Umbilical cord (tissue), 2 donors: ENCODE measurements at places on chromosomes 6 and 20.

DNA sequence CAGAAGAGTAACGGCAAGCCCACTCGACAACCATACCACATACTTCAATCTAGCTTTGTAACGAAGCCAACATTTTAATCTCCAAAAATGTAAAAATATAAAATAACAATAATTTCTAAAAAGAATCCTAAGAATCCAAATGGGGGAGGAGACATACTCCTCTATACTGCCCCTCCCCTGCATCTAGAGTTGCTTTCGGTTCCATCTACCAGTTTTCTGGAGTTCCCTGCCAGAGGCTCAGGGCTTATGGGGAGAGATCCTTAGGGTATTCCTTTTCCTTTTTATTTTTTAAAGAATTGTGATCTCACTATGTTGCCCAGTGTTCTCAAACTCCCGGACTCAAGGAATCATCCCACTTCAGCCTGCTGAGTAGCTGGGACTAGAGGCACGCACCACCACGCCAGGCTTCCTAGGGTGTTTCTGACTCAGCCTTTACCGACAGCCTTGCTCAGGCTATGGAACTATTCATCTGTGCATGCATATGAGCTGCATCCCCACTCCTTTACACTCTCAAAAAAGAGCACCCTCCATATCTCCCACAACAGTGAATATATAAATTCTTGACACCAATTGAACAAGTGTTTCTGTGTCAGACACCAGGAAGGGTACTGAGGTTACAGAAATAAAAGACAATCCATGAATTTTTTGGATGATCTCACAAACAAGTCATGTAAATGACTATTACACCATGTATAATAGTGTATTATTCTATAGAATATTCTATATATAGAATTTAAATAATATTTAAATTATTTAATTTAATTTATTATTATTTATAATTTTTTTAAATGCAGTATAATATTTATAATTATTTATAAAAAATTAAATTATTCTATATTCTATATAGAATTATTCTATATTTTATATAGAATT is 40.7 kb upstream of the UBR2 start:
- DNase-seq = no peak

- DNase-seq = no peak
These were observed 57.0 kb upstream of the PREP start for GRCh38 chr6:105459864-105460263.

GRCh38 chr6:13397359-13398068 is 69.2 kb upstream of the TBC1D7 start:
- no peak for DNase-seq

GRCh38 chr20:62400021-62400420 is 7.1 kb downstream of the CABLES2 start:
- no peak for DNase-seq

- DNase-seq = no peak
These were observed 3.2 kb downstream of the LEMD2 start for GRCh38 chr6:33785778-33786177.

DNA sequence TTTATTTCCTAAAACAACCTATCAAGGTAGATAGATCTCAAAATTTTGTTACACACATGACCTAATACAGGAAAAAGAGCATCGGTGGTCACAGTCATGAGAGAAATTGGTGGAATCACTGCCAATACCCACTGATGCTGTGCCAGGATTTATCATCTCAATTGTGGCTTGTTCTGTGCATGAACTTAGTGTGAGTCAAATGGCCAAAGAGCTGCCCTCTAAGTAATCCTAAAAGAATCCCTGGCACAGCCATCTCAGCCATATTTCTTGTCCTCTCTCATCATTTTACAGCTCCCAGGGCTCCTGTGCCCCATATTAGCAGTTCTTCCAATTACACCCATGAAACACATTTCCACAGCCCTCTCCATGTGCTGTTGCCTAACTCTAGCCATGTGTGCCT is 6.1 kb downstream of the GSTA5 start:
- DNase-seq = no peak

DNA sequence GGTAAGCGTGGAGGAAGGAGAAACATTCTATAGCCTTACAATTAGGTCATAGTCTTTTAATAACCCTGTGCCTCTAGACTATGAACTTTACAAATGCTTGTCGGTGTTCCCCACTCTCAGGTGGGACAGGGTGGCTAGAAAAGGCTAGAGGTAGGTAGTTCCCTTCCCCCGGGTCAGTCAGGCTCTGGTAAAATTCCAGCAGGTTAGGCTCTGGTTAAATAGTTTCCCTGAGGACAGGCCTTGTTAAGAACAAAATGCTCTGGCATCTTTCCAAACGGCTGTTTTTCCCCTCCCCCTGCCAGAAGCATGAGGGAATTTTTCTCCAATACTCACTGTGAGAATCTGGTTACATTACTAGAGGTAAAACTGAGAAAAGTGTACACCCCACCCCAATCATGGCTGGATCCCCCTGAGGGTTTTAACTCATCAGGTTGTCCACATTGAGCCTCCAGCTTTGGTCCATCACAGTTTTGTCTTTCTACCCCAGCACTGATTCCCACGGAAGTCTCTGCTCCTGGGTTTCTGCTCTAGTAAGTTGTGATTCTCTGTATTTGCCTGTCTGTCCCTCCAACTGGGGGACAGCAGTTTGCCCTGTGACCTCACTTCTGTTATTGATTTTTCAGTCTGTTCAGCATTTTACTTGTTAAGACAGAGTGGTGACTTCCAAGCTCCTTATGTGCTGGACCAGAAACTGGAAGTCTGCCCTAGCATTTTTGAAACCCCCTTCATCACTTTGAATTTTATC is 84.7 kb upstream of the ADGRF1 start:
- DNase-seq = peak; percentile 32

GRCh38 chr6:23533311-23533710 is 592.7 kb upstream of the NRSN1 start:
- no peak for DNase-seq
